RPMI7951 (cell line): ENCODE measurements at places on chromosomes 4 and X.

- DNase-seq, result no peak
Measured at GRCh38 chrX:122972604-122973003, 211.5 kb upstream of the GRIA3 start.

DNA sequence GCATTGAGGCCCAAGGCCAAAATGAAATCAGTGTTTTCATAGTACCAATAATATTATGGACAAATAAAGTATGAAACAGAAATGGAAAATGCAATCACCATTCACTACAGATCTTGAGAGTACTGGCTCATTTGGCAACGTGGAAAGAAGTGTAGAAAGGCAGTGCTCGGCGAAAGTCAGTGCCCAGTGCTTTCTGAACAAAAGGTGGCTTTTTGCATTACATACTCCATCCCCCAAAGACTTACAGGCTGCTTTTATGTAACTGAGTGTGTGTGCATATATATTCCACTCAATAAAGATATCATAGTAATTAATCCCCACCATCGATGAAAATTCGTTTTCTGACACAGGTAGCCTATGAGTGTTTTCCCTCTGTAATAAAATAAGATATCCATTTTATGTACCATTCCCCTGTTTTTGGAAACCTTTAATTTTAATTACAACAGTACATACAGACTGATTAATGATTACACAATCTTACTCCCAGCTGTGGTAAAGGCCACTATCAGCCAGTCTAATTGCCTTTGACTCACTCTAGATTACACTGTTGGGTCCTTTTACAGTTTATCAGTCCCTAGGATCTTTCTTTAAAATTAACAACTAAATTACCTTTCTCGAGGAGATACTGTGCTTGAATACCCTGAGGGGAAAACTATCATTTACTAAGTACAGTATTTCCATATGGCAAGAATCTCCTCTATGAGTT lies 65.9 kb downstream of the MAD2L1 start:
- no peak for DNase-seq

GRCh38 chrX:1306909-1307625 lies 29.5 kb upstream of the IL3RA start:
- no peak for DNase-seq

DNA sequence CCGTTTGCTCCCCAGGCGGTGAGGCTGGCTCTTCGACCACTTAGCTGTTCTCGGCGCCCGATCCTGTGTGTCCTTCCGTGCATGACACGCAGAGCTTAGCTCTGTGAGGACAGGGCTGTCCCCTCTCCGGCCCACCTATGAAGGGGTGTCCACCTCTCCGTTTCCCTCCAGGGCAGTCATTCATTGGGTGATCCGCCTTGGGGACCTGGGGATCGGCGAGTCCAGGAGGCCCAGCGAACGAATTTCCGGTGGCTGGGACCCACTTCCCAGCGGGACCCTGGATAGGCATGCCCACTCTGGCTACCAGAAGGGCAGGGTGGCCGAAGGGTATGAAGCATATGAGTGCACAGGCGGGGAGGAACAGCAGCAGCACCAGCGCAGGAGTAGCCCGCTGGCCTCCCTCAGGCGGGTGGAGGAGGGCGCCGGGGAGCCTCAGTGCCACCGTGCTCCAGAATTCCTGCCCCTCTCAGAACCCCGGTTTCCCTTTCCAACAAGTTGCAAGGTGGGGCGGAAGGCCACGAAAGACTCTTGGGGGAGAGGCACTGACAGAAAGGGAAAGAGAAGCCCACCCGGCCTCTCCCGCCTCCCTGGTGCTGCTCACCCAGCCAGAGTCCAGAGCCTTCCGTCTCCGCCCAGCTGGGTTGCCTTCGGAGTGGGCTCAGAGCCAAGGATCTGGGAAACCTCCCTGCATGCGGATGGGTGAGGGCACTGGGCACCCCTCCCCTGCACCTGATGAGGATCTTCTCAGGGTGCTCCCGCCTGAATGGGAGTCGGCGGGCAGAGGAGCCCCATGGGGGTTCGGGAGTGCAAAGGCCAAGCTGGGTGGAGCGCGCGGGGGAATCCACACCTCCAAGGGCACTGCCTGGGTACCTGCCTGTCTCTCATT lies 8.6 kb downstream of the HMX1 start:
- no peak for DNase-seq
